Activated naive CD4-positive, alpha-beta T cell (primary cell): ENCODE measurements at places on chromosomes 13 and 19.

DNA sequence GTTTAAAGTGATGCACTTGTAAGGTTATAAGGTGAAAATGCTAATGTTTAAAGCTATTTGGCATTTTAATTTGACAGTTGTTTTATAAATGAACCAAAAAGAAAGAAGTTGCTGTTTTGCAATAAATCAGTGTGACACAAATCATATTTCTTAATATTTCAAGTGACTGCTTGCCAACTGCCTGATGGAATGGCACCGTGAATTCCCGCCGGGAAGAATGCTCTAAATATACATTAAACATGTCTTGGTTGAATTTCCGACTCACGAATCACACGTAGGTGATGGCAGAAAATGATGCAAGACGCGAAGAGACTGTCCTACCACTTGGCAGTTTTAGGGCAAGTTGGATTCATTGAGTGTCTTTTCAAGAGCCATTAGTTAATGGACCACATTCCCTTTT lies 3.1 kb upstream of the GJB2 start:
- DNase-seq, result no peak

DNA sequence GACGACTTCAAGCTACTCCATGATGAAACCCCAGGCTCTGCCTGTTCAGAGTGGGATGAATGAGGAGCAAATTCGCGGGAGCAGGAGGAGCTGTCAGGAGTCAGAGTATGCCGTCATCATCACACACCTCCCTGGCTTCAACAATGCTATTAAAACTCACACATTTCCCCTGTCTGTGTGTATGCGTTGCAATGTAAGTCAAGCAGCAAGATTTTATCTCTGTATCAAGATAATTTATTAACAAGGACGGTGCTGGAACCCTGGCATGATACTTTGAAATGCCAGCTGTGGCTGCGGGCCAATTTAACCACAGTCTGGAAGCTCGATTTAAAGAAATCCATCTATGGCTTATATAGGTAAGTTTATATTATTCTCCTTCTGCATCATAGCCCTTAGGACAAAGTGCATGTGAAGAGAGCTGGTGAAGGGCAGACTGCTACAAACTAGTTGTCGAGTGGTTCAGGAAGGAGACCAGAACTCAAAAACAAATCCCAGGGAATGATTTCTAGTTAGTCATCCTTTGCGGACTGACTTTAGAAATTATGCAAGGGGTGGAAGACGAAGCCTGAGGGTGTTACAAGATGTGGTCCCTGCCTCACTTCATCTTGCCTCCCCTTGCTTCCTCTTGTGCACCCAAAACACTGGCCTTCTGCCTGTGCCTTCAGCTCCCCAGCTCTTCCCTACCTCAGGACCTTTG lies 486.5 kb downstream of the COG6 start:
- DNase-seq, result no peak

- DNase-seq, result no peak
These were observed 158.9 kb downstream of the ZIC5 start for GRCh38 chr13:99812625-99813024.

DNA sequence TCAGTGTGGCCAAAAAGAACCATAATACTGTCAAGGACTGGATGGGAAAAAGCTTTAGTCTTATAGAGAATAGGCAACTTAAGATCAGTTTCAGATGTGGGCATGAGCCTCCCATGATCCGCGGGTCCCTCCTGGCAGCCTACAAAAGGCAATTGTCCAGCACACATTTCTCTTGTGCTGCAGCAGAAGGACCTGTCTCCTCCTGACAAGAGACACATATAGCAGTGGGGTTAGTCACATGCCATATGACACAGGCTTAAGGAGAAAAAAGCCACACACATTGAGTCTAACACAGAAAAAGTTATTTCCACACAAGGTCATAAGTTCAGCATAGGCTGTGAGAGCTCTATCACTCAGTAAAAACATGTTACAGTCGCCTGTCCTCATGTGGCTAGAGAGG lies 1378.7 kb upstream of the PRR20A start:
- DNase-seq, result no peak

DNA sequence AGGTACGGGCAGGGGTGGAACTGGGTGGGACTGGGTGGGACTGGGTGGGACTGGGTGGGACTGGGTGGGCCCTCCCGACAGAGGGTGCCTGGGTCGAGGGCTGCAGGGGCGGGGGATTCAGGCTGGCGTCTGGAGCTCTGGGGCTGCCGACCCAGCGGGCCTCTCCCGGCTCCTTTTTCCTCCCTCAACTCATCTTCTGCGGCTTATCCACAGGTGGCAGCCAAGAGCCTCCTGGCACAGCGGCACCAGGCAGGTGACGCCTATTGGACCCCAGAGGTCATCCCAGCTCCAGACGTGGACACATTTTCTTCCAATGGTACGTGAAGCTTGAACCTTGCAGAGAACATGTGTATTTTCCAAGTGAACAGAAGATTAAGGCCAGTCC lies 533 bp downstream of the ZNF544 start:
- DNase-seq, result peak; percentile 7

DNA sequence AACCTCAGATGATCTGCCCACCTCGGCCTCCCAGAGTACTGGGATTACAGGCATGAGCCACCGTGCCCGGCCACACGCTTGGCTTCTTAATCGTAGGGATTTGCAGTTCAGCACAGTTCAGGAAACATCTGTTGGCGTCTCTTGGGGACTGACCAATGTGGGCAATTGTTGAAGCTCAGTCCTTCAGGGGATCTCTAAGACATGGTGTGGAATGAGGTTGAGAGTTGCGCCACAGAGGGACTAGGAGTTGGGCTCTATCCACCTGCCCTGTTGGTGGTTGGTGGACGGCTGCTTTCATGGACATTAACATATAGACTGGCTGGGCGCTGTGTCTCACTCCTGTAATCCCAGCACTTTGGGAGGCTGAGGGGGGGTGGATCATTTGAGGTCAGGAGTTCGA lies 37.3 kb upstream of the SIN3B start:
- DNase-seq, result no peak

GRCh38 chr19:3570606-3571011 lies 2.1 kb upstream of the HMG20B start:
- DNase-seq, result no peak
